ENCODE measurements at places on chromosomes 4 and X. TPM values are rescaled to one million over a fixed set of nuclear protein-coding genes. Genes with fewer than 3 reads are reported as not detected.
A peak's percentile ranks its signal among the peaks of the same experiment; 100 is the strongest.

Gene FOXR2
- total RNA-seq = not detected

Gene TMPRSS11B
- not detected for total RNA-seq

Gene CCKAR
- total RNA-seq = not detected

Gene EGFL6
- not detected for total RNA-seq

Gene MID2
- total RNA-seq = 5.6 TPM

DNA sequence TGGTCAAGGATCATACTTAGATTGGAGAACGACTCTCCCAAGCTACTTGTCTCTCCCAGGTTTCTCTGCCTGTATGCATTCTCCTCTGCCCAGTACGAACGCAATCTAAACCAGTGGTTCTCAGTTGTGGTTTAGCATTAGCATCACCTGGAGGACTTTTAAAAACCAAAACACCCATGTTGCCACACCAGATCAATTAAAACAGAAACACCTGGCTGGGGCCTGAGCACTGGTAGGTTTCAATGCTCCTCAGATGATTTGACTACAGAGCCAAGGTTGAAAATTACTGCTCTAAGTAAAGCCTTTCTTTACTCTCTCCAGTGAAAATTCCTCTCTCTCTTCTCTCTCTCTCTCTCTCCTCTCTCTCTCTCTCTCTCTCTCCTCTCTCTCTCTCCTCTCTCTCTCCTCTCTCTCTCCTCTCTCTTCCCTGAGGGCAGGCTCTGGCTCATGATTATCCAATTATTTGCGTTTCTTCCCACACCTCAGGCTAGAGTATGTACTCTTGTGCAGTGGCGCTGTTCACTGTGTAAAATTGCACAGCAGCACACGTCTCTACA is 153.7 kb upstream of the FGF13 start:
- DNase-seq = no peak

GRCh38 chr4:73518340-73518739 is 36.8 kb downstream of the AFM start:
- no peak for DNase-seq

DNA sequence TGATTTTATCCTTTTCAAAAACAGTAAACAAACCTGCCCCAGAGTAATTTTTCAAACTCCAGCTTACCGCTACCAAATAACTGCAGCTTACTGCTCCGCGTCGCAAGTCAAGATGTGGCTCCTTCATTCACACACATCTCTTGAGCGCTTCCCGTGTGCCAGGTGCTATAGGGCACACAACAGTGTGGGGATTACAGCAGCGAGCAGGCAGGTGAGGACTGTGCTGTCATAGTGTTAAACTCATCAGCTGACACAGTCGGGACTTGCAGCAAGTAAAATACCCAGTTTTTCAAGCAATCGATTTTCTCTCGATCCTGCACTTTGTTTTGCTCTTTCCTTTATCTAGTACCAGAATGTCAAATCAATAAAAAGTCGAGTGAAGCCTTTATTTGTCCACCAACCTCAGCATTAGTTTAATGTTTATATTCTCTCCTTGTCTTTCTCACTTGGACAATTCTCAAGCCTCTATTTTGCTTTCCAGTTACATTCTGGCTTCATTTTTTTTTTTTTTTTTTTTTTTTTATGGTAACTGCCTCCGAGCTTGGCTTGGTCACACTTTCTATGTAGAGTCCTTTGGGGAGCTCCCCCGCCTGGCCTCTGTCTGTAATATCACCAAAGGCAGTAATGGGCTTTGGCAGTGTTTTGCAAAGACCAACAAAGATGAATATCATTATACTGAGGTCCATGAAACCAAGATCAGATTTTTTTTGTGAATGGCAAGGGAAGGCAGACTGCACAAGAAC is 8.3 kb upstream of the ASB5 start:
- DNase-seq = peak; percentile 74

GRCh38 chr4:138405466-138405891 is 163.3 kb upstream of the SLC7A11 start:
- DNase-seq = no peak

DNA sequence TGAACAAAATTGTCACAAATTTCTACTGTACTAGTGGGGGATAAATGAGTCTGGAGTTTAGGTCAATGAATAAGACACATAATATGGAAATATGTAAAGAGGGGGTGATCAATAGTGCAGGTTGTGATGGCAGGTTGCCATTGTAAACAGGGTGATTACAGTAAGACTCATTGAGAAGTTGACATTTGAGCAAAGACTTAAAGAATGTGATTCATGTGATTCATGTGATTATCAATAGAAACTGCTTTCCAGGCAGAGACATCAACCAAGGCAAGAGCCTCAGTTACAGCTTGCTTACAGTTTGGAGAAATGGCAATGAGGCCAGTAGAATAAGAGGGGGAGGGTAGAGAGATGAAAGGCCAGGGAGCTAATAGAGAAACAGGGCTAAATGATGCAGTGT is 45.8 kb upstream of the GIMD1 start:
- DNase-seq = no peak

DNA sequence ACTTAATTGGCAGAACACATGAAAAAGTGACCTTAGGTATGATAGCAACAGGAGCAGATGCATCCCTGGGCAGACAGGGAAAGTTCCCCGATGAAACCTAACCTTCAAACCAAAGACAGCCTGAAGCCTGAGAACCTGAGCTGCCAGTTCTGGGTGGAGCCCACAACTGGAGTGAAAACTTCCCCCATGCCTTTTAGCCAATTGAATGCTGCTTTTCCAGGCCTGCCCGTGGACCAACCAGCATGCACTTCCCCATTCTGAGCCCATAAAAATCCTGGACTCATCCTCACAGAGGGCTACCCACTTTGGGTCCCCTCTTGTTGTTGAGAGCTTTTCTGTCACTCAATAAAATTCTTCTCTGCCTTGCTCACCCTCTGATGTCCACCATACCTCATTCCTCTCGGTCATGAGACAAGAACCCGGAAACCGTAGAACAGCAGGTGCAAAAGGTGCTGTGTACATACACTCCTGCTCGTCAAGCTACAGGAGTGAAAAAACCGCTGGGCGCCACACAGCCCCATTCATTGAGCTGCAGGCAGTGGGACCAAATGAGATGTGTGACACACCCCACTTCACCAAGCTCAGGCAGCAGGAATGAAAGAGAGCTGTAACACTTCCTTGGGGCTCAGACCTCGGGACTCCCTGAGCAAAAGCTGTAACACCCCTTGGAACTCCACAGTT is 13.9 kb upstream of the SLC7A11 start:
- DNase-seq = no peak

DNA sequence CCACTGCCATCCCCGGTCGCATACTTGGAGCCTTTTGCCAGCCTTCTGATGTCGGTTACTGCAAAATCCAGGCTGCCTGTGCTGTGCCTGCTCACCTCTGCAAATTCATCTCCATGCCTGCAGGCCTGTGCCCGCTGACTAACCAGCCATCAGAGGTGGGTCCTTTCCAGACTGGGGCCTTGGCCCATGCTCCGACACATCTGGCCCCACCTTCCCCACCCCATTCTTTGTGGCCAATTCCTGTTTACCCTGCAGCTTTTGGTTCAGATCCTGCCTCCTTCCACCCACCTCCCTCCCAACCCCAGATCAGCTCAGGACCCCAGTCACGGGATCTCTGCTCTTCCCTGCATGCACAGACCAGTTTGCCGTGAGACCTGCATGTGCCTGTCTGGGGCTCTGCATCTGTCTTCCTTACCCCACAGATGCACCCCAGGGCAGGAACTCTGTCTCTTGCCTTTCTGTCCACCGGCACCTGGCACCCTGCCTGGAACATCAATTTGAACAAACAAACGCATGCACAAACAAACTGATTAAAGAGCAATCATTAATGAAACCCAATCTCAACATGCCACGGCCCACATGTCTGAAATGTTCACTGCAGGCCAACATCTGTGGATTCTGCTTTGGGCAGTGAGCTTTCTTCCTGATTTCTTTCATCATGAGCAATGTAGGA is 112.8 kb upstream of the PSAPL1 start:
- no peak for DNase-seq

DNA sequence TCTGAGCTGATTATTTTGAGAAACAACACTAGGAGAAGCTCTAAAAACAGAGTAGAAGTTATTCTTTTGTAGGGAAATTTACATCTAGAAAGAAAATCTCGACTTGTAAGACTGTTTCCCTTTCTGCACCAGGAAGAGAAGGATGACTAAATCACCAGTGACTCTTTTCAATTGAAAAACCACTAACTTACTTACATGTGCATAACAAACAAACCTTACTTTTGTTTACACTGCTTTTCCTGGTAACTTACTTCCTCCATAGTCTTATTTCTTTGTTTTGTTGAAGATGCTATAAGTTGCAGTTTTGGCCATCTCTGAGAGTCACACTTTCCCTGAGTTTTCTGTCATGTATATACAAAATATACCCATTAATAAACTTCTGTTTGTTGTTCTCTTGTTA is 293.6 kb upstream of the FAT4 start:
- DNase-seq = no peak

DNA sequence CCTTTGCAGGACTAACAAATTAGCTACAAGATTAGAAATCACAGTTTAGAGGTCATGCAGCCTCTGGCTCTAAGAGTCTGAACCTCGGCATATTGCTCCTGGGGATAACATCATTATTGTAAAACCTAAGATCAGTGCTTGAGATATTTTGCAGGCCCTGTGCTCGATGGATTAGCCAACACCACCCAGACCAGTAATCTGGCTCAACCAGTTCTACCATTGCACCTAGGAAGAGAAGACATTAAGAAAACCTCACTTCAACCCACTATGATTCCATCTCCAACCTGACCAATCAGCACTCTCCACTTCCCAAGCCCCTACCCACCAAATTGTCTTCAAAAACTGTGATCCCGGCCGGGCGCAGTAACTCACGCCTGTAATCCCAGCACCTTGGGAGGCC is 43.6 kb downstream of the WFS1 start:
- no peak for DNase-seq

DNA sequence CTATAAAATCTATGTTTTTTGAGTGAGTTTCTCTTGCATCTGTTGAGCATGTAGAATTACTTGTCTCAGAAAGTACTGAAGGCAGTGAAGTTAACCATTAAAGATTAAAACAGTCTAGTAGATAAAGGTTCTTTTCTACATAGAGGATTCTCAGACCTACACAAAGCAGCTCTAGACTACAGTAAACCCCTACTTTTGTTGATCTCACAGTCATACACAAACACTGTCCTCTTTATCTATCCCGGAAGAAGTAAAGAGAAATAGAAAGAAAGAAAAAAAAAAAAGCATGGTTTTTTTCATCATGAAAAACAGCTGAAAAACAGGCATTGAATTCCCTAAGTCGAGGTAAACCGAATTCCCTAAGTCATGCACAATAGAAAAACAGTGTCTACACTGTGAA is 58.6 kb downstream of the COL25A1 start:
- no peak for DNase-seq

DNA sequence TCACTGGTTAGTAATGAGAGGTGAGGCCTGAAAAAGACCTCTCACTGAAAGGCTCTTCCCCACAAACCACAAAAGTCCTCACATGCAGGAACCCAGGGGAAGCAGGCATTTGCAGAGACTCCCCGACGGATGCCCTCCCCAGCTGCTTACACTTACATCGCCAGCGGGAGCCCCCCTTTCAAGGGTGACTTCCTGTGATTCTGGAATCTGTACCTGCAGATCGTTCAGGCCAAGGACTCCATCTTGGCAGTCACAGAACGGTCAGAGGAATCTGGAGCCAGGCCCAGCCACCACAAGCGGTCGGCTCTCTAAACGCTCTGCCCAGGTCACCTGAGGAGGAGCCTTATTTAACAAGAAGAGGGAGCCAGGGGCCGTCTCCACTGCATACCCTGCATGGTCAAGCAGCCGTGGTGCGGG is 71.3 kb upstream of the STS start:
- no peak for DNase-seq

DNA sequence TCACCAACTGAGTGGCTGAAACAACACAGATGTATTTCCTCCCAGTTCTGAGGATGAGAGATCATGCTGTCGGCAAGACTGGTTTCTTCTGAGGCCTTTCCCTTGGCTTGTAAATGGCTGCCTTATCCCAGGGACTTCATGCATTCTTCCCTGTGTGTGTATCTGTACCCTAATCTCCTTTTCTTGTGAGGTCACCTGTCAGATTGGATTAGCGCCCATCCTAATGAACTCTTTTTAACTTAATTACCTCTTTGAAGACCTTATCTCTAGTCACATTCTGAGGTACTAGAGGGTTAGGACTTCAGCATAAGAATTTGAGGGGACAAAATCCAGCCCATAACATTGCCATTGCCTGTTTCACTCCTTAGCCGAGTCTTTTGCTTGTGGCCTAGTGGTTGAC is 59.5 kb upstream of the TMEM150C start:
- no peak for DNase-seq

DNA sequence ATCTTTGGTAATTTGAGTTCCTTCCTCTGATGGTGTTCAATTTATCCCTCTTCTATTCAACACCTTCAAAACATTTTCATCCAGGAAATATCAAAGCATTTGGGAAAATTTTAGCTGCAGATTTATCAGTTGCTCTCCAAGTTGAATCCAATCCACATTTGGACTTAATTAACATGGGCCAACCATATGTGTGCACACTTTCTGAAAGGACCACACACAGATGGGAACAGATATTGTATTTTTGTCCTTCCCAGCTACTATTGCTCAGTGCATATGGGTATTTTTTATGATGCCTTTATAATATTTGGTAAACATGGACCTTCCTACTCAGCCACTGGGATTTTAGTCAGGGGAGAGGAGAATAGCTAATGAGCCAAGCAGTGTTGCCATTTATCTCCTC is 65.2 kb downstream of the GLRA2 start:
- no peak for DNase-seq

GRCh38 chr4:177696438-177696966 is 254.3 kb upstream of the AGA start:
- DNase-seq = no peak

DNA sequence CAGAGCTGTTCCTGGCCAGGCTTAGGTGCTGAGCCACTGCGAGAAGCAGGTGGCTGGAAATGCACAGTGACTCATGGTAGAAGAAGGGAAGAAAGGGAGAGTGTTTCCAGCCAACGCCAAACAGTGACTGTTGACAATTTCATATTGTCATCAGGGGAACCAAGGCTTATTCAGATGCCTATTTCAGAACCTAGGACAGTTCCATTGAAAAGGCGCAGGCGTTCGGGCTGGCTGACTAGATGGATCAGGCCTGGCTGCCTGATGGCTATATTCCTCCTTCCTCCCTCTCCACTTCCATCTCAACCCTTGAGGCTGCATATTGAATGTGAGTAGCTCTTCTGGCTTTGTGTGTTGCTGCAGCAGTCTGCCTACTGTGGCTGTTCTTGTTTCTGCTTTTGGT is 73.0 kb upstream of the FRMPD4 start:
- DNase-seq = peak; percentile 51

DNA sequence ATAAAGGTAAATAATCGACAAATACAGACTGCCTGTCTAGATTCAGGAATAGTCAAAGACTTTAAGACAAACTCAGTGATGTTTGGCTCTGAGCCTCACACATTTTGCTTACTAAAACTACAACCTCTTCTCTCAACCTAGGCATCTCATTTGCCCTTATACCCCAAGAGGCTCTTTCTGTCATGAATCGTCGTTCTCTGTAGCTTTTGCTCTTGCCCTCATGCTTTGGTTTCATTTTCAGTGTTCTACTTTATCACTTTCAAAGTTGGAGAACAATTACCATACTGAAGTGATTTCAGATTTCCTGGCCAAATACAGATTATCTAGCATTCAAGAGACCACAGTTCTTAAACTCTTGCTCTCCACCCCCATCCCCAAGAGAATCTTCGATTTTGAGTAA is 114.1 kb upstream of the RAP2C start:
- no peak for DNase-seq

All from LHCN-M2 (cell line).